ENCODE measurements at places on chromosomes 16 and 17.

DNA sequence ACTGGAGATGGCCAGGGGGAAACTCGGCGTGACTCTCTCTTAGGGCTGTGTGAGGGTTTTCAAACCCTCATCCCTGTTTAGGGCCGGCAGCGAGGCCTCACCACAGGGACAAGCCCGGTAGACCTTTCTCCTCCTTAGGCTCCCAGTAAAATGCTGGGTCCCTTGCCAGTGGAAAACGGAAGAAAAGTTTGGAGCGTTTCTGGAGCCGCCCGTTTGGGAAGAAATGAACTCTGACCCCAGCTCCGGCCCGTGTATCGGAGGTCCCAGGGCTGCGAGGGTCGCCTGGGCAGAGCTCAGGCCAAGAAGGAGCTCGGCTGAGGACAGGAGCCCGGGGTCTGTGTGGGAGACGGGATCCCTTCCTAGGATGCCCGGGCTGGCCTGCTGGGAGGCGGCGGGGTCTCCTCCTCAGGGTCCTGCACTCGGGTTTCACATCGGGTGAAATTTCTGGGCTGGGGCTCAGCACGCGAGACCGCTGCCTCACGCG, 23.2 kb downstream of the ZNF213 start:
- DNase-seq, result peak; percentile 82

DNA sequence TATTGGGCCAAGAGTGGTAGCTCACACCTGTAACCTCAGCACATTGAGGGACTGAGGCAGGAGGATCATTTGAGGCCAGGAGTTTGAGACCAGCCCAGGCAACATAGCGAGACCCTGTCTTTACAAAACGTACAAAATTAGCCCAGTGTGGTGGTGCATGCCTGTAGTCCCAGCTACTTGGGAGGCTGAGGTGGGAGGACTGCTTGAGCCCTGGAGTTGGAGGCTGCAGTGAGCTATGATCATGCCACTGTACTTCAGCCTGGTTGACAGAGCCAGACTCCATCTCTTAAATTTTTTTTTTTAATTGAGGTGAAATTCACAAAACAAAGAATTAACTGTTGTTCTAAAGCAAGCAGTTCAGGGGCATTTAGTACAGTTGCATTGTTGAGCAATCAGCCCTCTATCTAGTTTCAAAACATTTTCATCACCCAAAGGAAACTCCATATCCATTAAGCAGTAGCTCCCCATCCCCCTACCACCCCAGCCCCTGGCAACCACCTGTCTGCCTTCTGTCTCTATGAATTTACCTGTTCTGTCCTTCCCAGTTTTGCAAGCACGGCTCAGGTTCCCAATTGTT, 15.6 kb downstream of the SNX29 start:
- no peak for DNase-seq

DNA sequence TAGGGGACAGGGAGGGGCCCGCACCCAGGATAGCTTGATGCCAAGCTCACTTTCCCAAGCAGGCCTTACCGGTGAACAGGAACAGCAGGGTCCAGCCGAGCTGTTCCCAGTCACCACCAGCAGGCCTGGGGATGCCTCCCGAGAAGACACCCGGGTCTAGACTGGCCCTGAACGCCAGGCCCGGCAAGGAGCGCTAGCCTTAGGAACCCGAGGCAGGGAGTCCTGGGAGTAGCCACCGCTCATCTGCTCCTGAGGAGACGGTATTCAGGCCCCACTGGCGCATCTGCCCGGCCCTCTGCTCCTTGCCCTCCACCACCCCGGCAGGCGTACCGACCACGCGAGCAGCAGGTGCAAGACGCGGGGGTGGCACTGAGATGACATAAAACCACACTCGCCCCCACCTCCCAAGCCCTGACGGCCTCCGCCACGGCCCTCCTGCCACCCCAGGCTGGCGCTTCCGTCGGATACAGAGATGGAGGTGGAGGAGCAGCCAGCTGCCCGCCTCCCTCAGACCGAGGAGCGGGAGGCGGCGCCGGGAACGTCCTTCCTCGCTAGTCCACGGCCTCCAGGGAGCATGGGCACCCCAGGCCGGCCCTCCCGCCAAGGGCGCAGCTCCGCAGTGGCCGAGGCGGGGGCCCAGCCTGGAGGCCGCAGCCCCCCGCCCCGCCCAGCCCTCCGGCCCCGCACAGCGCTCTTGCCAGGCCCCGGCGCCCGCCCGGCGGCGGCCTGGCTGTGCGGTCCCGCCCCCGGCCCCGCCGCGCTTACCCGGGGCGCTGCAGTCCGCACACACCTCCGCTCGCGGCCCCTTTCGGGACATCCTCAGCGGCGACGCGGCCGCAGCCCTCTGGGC, 661 bp downstream of the GIT1 start:
- DNase-seq, result peak; percentile 86

DNA sequence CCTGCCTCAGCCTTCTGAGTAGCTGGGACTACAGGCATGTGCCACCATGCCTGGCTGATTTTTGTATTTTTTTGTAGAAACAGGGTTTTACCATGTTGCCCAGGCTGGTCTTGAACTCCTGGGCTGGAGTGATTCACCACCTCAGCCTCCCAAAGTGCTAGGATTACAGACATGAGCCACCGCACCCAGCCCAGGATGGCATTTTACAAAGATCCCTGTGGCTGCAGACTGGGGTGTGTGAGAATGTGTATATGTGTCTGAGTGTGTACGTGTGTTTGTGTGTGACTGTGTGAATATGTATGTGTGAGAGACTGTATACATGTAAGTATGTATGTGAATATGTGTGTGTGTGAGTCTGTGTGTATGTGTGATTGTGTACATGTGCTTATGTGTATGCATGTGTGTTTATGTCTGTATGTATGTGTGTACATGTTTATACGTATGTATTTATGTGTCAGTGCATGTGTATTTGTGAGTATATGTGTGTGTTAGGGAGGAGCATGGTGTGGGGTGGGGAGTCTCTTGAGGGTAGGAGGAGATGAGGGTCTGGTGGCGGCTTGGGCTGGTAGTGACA, 17.0 kb downstream of the RPTOR start:
- no peak for DNase-seq

DNA sequence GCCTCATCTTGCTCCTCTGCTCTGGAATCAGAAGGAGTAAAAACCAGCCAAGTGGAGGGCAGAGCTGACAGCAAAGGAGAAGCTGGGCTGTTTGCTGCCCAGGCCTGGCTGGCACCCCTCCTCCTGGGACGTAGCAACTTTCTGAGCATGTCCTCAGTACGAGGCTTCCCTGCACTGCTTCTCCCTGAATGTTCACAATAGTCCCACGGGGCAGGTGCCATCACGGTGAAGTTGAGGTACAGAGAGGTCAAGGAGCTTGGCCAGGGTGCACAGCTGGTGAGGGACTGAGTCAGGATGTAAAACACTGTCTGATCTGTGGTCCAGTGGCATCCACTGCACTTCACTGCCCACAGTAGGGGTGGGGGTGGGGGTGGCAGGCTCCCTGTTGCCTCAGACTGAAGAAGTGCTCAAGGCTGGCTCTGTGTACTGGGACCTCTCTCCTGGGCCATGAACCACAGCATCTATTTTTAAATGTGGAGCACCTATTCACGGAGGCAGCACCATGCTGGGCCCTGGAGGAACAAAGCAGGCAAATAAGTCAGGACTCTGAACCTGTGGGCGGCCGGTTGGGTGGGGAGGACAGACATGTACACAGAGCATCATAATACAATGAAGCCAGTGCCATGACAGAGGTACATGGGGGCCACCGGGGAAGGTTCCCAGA, 369.5 kb downstream of the SEC14L1 start:
- peak; percentile 30 for DNase-seq

DNA sequence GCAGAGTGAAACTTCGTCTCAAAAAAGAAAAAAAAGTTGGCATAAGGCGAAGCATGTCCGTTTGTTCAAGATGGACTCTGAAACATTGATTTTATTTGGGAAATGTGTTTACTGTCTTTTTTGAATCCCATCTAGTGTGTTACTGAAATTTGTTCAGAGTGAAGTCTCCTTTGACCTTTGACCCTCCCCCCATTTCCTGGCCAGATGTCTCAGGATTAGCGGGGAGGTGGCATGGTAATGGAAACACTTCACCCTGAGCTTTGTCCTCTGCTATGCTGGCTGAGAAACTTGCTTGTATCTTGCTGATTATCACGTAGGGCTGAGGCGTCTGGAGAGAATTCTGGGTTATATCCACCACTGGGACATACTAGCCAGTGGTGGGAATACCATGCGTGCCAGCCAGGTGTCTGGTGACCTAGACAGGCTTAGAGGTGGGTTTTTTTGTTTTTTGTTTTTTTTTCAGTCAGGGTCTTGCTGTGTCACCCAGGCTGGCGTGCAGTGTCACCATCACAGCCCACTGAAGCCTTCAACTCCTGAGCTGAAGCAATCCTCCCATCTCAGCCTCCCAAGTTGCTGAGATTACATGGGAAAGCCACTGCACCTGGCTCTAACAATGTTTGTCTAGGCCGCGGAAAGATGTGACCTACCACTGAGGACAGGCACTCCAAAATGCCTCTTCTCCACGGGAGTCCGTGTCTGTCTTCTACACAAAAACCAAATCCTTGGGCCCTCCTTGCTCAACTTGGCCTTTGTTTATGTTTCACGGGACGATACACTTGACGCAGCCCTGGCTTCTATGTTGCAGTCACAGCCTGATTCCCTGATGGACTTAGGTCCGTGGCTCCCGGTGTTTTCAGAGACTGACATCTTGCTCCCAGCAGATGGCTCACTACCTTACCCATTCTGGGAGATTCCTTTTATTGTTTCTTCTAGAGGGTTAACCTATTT, 6.6 kb upstream of the GALK1 start:
- DNase-seq, result no peak

- DNase-seq, result no peak
These were observed 509.6 kb downstream of the MAF start for GRCh38 chr16:79090966-79091365.

GRCh38 chr17:74862919-74863318, 3.2 kb upstream of the GRIN2C start:
- DNase-seq, result no peak

- no peak for DNase-seq
These were observed 129.3 kb upstream of the KCNJ16 start for GRCh38 chr17:69945698-69946185.

- no peak for DNase-seq
These were observed 12.2 kb upstream of the RPH3AL start for GRCh38 chr17:364766-365165.

GRCh38 chr17:5580969-5581368, 3.3 kb downstream of the NLRP1 start:
- no peak for DNase-seq

DNA sequence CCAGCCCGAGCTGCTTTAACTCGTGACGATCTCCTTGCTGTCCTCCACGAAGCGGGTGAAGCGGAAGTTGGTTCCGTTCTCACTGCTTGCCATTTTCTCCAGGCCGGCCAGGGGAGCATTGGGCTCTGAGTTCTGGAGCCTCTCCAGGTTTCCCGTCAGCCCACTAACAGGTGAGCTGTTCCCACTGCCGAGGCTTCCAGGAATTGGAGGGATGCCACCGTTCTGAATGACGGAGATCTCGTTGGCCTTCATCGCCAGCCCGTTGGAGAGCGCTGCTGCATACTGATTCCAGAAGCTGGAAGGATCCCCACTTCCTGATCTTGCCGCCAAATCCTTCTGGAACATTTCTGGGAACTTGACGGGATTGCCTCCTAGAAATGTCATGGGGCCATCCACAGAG, 14.0 kb downstream of the SALL1 start:
- DNase-seq, result no peak

GRCh38 chr16:52546291-52547003, 496 bp downstream of the TOX3 start:
- peak; percentile 73 for DNase-seq

- peak; percentile 92 for DNase-seq
These were observed 22.5 kb upstream of the ENPP7 start for GRCh38 chr17:79707931-79708891.

- peak; percentile 75 for DNase-seq
These were observed 73.5 kb upstream of the KIF2B start for GRCh38 chr17:53749178-53749577.

- peak; percentile 86 for DNase-seq
These were observed 20.5 kb upstream of the CCL2 start for GRCh38 chr17:34234616-34235015.

DNA sequence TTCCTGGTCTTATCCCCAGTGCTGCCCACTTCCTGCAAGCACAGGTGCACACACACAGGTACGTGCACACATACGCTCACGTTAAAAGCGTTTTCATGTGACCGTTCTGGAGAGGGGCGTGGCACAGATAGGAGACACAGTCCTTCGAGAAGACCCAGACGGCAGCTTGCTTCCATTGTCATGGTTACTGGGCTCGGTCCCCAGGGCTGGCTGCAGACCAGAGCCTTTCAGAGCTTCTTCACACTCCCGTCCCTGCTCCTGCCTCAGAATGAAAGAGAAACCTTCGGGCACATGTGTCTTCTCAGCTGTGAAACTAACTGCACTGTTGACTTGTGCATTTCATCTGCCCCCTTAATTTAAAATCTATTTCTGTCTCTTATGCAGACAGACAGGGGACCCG, 154.2 kb downstream of the PITPNC1 start:
- DNase-seq, result peak; percentile 80

GRCh38 chr16:50712560-50712898, 19.1 kb downstream of the NOD2 start:
- no peak for DNase-seq

GRCh38 chr17:57440522-57441269, 184.4 kb downstream of the MSI2 start:
- peak; percentile 95 for DNase-seq

DNA sequence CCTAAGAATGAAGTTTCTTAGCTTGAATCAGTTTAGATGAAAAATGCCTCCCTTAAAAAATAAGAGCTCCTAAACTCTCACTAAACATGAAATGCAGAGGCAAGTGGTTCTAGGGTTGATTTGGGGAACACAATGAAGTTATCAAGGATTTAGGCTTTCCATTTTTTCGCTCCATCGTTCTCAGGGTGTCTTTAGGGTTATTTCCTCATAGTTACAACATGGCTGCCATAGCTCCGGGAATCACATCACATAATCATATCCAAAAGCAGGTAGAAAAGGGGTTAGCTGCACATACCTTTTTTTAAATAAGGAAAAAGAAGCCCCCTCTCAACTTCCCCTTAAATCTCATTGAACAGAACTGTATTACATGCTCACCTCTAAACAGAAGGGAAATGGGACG, 21.4 kb downstream of the ZP2 start:
- DNase-seq, result no peak

GRCh38 chr16:5448798-5449197, 351.2 kb upstream of the EEF2KMT start:
- no peak for DNase-seq

- DNase-seq, result no peak
These were observed 80.3 kb downstream of the PARN start for GRCh38 chr16:14549789-14550153.

All from endodermal cell (in vitro differentiated cells).